HEK293T (cell line): ENCODE measurements at places on chromosomes 16 and 17.

DNA sequence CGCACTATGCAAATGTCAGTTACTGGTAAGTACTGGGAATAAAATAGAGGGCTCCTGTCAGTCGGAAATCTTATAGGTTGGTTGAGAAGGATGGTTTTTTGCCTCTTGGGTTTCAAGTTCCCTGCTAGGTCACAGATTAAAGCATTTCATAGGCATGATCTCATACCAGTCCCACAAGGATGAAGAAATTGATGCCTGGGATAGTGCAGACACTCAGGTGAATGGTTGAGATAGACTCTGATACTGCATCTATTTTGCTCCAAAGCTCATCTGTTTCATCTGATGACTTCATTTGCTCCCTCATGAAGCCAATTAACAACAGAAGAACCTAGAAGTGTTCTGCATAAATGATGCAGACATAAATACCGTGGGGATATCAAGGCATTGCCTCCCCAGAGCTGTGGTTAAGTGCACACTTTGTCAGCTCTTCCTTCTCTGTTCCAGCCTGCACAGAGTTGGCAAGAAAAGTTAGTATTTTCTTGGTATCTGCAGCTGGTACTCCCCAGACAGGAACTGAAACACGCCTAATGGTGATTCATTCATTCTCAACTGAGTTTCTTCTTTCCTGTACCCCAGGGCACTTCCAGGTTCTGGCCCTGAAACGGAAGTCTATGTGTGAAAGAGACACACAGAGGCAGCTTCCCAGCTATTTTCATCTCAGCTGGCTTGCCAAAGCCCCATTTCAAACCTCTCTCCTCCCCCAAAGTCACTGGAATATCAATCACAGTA is 418.3 kb upstream of the SALL1 start:
- no peak for DNase-seq

DNA sequence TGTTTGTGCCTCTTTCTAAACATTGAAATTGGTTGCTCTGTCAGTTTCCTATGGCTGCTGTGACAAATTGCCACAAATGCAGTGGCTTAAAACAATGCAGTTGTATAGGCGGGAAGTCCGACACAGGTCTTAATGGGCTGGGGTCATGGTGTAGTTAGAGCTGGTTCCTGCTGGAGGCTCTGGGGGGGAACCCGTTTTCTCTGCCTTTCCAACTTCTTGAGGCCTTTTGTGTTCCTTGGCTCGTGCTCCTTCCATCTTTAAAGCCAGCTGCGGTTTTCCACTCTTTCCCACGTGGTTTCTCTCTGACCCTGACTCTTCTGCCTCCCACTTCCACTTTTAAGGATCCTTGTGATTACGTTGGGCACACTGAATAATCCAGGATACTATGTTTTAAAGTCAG is 12.5 kb downstream of the EPN2 start:
- DNase-seq = no peak

DNA sequence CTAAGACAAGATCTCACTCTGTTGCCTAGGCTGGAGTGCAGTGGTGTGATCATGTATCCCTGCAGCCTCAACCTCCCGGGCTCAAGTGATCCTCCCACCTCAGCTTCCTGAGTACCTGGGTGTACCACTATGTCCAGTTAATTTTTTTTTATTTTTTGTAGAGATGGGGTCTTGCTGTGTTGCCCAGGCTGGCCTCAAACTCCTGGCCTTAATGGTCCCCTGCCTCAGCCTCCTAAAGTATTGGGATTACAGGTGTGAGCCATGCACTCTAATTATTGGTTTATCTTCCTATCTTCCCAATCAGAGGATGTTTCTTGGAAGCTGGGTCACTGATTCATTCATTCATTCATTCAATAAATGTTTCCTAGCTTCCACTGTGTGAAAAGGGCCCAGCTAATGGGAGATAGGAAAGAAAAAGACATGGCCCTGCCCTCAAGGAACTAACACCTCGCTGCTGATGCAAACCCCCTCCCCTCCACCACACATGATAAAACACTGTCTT is 8.5 kb downstream of the ASPHD1 start:
- DNase-seq = no peak

DNA sequence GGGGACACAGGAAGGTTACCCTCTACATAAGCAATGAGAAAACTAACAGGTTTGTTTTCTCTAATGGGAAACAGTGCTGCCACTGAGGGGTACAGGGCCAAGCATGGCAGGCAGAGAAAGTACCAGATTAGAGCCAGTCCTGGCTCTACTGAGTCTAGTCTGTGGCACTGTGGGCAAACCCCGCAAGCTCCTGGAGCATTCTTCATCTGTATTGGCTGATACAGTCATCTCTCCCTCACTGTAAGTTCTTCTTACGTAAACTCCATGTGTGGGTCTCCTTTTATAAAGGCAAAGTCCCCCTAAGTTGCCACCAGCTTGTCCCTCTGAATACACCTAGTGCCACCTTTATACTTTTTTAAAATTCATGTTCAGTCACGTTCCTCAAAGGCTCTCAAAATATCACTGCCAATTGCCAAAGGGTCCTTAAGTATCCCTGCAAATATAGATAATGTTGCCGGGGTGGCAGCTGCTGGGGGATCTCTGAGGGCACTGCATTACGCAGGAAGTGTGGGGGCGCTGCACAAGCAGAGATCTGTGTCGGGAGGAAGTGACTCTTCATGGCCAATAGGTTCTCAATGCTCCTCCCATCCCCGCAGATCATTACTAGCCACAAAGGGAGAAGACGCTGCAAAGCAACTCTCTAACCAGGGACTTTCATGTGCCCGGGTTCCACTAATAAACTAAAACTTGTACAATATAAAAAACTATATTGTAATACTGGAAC is 18.8 kb downstream of the XPO6 start:
- no peak for DNase-seq

DNA sequence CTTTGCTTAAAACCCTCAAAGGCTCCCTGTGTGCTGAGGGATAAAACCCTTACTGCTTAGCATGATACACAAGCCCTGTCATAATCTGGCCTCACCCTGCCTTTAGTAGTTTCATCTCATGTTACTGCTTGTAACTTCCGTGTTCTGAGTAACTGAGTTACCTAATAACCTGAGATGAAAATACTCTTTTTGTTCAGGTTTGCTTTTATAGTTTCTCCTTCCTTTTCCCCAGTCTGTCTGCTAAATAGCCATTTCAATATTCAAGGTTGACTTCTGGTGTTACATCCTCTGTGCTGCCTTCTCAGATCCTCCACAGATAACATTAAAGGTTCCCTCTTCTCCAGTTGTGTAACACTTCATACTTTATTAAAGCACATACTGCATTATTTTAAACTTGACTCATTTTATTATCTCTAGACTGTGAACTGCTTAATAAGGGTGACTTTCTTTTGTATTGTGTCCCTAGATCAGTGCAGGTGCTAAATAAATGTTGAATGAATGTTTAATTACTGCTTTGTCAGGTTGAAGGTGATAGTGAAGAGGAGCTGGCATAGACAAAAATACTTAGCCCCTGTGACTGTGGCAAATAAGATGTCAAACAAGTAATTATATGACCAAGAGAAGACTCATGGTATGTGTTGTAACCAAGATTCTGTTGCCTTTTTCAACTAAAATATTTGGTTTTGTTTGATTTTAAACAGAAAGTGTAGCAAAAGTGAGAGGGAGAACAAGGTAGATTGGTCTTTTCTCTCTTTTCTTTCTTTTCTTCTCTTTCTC is 47.8 kb downstream of the NFAT5 start:
- no peak for DNase-seq

DNA sequence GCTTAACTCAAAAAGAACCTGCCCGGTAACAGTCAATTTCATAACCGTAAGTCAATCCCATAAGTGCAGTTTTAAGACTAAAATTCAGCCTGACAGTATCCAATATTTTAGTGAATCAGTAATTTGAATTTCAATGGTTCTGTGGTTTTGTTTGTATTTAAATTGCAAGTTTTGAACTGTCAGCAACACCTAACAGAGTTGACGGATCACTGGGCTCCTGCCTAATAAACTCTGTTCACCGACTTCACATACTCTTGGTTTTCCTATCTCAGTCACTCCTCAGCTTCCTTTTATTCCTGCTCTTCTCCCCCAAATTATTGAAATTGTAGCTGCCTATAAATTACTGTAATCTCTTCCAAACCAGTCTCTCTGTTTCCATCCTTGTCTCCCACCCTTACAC is 12.5 kb downstream of the SIAH1 start:
- no peak for DNase-seq

- DNase-seq = no peak
Observed at GRCh38 chr17:7294614-7295153, at the start of gene YBX2. Gene YBX2 (minus strand): TSS chr17:7294639. CDS start chr17:7294500, 139 bp downstream.

GRCh38 chr17:39178536-39178935 is 12.6 kb upstream of the ARL5C start:
- DNase-seq = no peak

GRCh38 chr17:61404913-61405685 is 5.5 kb downstream of the TBX2 start:
- no peak for DNase-seq

- DNase-seq = no peak
Observed at GRCh38 chr17:36817483-36818048, 119.7 kb upstream of the LHX1 start.

GRCh38 chr17:74930535-74931036 is 5.1 kb upstream of the OTOP3 start:
- no peak for DNase-seq

GRCh38 chr16:86436466-86437185 is 73.7 kb upstream of the FOXF1 start:
- DNase-seq = no peak

DNA sequence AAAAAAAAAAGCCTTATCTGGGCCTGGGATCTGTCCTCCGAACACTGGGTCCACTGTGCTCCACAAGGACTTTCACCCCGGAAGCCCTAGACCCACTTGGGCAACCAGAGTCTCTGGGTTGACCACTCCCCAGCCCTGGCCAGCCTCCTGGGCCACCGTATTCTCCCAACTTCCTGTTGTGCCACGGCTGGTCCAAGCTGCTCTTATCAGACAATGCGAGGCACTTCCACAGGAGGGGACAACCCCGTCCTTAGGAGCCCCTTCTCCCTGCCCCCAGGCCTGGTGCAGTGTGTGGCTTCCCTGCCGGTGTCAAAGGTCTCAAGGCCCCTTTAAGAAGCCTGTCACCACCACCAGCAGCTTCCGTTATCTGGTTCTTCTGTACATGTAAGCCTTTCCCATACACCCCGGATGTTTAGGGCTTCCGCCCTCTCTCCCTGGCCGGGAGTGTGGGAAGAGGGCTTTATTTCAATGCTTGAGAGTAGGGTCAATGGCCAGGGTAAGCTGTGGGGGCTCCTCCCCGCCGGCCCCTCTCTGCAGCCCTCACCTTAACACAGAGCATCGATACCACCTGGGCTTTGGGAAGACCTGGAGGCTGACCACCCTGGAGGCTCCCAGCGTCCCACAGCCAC is 313.0 kb downstream of the SEC14L1 start:
- DNase-seq = no peak

- no peak for DNase-seq
Observed at GRCh38 chr17:47987240-47987835, 16.4 kb downstream of the CDK5RAP3 start.

DNA sequence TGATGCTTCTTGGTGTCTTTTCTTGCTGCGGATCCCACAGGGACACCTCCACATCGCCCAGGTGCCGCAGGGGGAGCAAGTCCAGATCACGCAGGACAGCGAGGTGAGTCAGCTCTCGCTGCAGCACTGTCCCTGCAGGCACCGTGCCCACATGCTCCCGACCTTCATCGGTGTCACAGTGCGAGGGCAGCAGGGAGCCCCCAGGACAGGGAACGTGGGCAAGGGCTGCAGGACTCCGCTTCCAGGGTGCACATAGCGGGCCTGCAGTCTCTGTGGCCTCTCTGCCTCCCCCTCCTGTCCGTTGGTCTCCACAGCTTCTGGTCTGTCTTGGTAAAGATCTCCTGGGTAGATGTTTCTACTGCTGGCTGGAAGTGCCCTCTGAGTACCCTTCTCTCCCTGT is 84.1 kb downstream of the BANP start:
- DNase-seq = no peak

GRCh38 chr16:62149631-62150030 is 113.4 kb upstream of the CDH8 start:
- DNase-seq = no peak

- DNase-seq = no peak
Observed at GRCh38 chr16:1978476-1979120, 2.7 kb downstream of the NOXO1 start.

DNA sequence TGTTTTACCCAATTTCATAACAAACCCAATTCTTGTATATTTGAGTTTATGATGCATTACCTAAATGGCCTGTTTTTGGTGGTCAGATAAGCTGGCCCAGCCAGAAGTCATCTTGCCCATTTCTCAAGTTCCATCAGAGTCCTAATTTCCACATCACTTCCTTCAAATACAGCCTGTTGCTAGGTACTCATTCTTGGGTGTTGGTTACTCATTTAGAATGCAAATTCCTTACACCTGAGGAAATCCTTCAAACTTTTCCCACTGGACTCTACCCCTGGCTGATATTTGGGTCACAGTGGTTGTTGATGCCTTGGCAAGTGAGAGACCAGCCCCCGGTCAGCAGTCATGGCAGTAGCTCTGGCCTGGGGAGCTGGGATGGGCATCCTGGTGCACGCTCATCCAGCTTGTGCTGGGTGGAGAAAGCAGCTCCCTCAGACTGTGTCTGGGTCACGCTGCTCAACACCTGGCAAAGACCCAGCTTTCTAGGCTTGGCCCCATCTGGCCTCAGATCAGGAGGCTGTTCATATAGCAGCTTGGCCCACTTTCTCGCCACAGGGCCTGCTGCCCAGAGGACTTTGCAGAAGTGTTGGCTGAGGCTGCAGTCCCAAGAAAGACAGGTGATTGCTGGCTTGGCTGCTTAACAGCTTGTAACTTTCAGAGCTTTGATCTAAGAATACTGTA is 25.8 kb downstream of the WSB1 start:
- DNase-seq = no peak

DNA sequence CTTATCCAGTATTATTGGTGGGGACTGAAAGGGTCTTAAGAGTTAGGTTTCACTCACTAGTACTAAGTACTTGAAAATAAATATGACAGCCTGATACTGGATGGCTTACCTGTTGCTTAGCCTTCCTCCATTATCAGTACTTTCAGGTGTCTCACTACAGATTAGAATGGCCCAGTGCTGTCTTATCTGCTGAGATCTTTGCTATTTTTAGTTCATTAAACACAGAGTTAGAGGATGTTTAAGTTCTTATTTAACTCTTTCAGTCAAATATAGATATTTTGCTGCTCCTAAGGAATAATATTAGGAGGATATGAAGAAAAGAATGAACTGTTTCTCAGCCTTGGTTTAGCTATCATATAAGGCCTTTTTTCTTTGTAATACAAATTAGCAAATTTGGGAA is 74.8 kb downstream of the NLK start:
- no peak for DNase-seq
